NCI-H2029 treated with DMSO at 0.1 percent for 48 hours (cell line): ENCODE measurements at places on chromosomes 6 and 20.

DNA sequence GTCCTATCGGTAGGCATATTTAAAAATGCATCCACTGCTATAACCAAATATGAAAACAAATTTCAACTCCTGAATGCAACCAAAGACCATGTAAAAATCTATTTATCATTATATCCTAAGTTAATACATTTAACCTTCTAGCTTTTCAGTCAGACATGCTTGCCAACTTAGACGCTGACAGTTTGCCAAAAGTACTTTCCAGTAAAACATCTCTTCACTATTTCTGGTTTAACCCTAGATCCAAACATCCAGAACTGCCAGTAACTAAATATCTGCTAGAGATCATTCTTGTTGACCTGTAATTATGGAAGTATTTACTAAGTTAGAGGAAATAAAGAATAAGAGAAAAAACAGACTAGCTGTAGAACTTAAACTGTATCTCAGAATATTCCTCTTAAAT lies 210.2 kb upstream of the THEMIS start:
- no peak for DNase-seq

DNA sequence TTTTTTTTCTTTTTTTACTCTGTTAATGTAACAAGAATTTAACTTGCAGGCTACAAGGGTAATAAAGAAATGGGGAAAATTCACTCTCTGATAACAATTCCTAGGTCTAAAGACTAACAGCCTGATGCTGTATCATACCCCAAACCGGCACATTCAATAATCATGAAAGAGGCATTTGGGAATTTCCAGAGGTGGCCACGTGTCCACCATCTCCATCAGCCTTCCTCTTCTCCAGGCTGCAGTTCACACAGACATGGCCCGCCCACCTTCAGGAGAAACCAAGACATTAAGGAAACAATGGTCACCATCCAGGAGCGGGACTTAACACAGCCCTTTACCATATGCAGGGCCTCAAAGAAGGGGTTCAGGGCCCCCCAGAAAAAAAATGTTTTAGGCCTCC lies 44.8 kb downstream of the PDE10A start:
- DNase-seq: no peak

DNA sequence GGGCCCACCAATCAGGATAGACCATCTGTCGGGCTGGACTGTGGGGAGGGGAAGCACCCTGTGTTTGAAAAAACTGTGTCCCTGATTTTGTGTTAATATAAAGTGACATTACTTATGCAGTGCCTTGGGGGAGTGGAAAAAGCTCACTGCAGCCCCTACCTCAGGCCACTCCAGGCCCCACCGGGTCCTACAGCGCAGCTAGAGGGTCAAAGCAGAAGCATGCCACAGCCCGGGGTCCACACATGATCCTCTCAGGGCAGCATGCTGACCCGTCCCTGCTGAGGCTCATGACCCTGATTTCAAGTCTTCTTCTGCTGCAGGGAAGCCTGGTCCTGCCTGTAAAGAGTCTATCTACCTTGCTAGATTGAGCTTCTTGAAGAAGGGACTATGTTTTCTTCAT lies 133.0 kb upstream of the PLCB4 start:
- no peak for DNase-seq

DNA sequence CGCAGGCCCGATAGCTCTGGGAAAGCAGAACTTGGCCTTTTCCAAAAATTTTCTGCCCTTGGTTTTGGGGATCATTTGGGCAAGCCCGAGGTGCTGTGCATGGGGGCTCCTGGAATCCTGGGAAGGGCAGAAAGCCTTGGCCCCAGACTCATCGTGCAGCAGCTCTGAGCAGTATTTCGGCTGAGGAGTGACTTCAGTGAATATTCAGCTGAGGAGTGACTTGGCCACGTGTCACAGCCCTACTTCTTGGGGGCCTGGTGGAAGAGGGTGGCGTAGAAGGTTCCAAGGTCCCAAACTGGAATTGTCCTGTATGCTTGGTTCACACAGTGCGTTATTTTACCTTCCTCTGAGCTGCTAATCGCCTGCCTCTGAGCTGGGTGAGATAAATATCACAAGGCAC lies 1.1 kb upstream of the BMP2 start:
- no peak for DNase-seq

GRCh38 chr20:35014537-35014936 lies 58.9 kb downstream of the MYH7B start:
- DNase-seq: no peak

DNA sequence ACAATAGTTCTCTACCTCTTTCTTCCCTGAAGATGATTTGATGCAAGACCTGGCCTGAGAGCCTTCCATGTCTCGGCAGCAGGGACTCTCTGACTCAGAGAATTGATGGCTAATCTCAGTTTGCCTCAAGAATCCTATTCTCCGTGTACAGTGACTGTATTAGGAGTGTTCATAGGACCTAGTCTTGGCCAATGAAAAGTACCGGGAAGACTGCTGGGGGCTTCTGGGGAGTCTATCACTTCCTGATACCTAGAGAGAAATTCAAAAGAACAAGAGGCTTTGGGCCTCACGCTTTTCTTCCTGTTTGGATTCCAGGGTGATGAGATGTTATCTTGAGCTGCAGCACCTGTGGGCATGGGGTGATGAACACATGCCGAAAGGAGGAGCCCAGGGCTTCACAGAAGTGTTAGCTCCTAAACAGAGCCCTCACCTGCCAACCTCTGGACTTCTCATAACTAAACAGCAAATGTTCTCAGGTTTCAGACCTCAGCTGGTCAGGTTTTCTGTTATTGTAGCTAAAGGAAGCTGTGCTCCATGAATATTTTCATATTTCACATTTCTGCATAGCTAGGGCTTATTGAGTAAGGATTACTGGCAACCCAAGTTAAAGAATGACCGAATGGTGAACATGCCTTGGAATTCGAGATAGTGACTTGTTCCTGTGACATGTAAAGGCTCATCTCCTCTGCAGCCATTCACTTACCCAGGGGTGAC lies 323.1 kb upstream of the AGPAT4 start:
- DNase-seq: no peak

- DNase-seq: no peak
Measured at GRCh38 chr6:38579010-38579628, 60.6 kb downstream of the BTBD9 start.

DNA sequence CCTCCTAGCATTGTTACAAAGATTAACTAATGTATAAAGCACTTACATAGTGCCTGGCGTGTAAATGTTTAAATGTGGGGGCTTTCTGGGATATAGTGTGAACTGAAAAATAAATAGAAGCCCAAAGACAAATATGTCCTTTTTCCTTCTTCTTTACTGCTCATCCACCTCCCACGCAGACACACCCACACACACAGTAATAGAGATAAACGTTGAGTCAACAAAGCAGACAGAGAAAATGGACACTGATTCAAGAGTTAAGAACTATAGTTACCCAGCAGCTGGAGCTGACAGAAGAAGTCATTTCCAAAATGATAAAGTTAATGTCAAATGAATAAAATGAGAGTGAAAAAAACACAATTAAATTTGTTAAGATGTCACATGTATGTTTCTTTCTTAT lies 68.3 kb downstream of the FHL5 start:
- no peak for DNase-seq

GRCh38 chr6:148457137-148457842 lies 114.7 kb downstream of the SASH1 start:
- no peak for DNase-seq

DNA sequence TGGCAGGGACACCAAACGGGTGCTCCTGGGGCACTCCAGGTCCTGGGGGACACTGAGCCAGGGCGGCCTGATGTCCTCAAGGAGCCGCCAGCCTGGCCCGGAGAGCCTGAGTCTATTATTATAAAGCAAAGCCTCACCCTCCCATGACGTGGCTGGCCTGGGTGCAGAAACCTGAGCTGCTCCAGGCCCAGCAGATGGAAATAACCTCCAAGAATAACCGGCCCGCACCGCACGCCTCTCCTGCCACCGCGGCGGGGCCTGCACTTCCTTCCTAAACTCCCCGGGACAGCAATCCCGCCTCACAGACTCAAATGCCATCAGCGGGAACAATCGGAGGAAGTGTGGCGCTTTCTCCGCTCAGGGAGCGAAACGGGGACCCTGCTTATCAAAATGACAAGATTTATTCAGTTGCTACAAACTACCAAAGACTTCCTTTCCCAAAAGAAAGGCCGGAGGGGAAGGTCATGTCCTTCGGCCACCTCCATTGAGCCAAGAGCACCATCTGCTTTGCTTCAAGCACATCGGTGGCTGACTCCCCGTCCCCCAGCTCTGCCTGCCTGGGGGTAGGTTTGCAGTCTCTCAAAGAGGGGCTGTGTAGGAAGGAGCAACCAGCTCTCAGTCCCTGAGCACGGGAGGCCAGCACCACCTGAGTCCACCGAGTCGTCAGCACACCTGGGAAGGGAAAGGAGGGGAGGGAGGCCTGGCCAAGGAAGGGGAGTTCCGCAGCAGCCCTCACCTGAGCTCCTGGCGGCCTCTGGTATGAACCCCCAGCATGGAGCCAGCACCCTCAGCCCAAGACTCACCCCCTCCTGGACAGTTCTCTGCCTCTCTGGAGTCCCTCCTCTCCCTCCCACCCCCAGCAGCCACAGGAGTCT lies 78.6 kb upstream of the QKI start:
- no peak for DNase-seq

GRCh38 chr20:46367967-46368901 lies 38.2 kb downstream of the ELMO2 start:
- peak; percentile 49 for DNase-seq

DNA sequence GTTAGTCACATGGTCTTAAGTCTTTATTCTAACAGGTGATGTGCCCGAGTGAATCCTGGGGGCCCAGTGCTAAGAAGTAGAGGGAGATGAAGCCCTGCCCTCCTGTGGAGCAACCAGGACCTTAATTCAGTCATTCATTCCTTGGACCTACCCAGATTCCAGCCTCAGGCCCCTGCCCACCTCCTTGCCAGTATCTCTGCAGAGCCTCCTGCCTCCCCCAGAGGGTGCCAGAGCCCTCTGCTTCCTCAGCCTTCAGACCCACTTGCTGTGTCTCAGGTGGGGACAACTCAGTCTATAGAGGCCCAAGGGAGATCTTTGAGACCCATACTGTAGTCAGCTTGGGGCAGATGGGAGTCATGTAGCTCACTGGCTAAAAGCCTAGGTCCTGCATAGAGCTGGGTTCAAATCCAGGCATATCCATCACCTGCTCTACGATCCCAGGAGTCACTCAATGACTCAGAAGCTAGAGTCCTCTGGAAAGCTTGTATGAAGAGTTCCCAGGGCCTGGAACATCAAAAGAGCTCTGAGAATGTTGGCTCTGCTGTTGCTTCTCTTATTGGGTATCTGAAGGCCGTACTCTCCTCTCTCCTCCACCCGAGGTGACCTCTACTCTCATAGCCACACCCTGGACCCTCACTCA lies 3.9 kb upstream of the SIGLEC1 start:
- no peak for DNase-seq

GRCh38 chr6:170291271-170292110 lies 613 bp upstream of the DLL1 start:
- peak; percentile 73 for DNase-seq

DNA sequence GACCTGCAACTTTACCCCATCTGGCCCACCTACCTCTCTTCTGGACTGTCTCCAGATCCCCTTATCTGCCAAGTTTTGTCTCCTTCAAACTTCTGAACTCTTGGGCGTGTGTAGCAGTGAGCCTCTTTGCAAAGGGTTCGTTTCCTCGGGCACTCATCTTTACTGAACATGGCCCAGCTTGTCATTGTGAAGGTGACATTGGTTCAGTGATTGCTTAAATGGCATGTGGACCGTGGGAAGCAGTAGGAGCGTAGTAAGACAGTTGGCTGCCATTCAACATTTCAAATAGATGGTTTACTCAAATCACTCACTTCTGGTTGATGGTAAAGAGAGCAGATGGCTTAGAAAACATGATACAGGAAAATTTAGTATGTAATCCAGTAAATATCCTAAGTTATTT lies 34.8 kb upstream of the KIF25 start:
- DNase-seq: no peak

GRCh38 chr6:116450769-116451740 lies 10.1 kb upstream of the CALHM6 start:
- DNase-seq: peak; percentile 100

DNA sequence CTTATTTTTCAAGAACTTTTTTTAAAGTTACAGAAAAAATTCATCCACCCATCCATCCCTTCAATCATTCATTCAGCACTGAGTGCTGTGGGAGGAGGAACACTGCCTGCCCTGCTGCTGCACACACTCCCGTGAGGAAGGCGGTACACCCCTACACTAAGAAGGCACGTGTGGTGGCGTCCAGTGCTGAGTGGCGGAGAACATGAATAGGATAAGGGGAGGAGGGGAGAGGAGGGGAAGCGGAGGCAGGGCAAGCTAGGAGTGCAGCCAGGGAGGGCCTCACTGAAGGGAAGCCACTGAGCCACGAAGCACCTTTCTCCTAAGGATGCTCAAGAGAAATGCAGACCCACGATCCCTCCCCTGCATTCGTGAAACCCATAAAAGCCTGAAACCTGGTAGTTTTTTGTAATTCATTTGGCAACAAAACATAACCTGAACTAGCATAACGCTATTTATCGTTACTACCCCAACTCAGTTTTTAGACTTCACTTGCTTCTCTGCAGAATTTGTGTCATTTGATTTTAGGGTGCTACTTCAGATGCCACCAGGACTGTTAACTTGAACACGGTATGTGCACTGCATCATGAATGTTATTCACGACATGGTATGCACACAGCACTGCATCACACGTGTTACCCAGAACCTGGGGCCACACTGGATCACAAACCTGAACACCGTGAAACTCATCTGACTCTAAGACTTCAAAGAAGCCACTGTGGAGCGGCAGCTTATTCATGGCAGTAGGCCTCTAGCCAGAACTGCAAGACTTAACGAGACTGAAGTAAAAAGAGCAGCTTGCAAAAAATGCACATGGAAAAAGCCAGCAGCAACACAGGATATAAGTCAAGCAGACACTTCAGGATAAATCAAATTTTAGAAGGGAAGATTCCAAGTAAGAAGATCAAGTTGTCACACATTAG lies 3.5 kb downstream of the RNASET2 start:
- no peak for DNase-seq

- DNase-seq: no peak
Measured at GRCh38 chr6:41700463-41701347, 34.7 kb downstream of the TFEB start.

DNA sequence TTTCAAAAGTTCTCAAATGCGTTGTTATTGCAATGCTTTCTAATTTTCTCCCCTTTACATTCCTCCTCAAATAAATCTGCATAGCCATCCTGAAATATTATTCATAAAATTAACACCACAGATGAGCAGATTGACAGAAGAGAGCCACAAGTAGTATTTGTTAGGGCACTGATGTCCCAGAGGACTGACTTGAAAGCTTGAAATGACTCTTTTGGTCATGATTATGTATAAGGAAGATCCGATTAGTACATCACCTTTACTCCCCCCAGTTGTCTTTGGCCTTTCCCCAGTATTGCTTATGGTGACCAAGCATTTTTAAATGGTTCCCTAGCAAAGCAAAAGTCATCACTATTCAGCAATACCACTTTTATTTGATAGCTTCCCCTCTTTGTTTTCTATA lies 187.6 kb downstream of the ADAT2 start:
- no peak for DNase-seq

GRCh38 chr6:124869416-124869815 lies 92.8 kb upstream of the RNF217 start:
- no peak for DNase-seq

DNA sequence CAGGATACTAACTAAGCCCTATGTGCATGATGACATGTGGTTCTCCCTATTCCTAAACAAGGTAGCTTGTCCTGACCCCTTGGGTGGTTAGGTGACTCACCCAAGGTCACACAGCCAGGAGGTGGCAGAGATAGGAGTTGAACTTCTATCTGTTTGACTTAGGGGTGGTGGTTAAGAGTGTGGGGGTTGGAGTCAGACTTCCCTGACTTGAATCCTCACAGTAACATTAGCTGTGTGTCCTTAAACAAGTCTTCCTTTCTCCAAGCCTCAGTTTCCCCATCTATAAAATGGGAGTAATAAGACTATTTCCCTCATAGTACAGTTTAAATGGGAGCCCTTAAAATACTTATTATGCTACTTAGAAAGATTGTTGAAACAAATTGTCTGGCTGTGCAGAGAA lies 21.9 kb downstream of the SLC12A5 start:
- no peak for DNase-seq
